ENCODE measurements at places on chromosomes 7 and 10.

GRCh38 chr7:43010061-43010460 is 77.9 kb downstream of the MRPL32 start:
- no peak for DNase-seq

DNA sequence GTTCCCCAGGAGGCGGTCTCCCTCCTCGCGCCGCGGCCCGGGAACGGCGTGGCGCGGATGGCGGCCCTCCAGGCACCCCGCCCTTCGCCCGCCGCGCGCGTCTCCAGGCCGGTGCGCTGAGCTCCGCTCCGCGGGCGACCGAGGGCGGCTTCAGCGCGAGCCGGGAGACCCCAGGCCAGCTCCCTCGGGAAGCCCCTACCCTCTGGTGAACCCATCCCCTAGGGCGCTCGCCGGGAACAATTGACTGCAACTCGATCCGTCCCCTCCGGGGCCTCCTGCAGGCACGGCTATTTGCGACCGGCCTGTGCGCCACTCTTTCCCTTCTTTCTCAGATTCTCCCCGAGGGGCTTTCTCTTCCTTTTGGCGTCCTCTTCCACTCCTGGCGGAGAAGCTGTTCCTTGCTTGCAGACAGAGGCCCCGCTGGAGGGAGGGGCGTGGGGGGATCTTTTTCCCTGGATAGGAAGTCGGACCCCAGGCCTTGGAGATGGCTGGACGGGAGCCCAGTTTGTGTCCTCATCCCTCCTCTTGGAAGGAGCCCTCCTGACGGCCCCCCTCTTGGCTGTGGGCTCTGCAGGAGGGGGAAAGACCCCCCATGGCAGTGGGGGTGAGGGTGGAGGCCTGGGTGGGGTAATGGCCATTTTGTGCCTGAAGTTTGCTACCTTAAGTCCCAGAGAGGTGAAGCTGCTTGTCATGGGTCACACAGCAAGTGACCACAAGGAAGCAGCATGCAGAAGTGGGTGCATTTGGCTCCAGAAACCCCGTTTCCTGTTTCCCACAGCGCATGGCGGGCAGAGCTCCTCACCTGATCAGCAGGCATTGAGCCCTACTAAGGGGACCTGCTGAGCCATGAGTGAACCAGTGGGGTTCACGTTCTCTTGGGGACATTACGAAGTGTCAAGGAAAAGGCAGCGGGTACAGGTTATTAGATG is 171.2 kb upstream of the TNRC18 start:
- no peak for DNase-seq

DNA sequence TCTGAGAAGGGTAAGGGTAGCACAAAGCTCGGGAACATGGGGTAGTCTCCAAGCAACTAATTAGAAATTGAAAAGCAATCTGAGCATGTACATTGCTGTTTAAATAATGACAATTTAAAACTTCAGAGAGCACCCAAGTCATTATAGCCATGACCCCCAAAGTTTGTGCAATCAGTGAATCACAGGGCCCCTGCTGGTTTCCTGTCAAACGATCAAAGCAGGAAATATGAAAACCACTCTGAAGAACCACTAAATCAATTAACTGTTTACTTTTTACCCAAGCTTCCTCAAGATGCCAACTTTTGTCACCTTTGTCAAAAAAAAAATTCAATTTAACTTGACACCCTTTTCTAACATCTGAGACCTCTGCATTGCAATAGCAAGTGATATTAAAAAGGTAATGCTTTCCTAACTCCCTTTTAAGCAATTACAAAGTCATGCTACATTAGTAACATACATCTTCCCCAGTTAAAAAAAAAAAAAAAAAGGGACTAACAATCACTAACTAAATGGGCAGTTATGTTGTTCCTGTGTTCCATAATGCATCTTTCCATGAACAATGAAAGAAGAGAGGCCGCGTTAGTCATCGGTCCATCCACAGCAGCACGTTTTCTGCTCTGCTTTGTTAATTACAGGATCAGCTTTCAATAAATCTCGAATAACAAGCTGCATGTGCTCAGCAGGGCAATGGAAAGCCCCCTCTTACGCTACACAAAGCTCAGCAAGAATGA is 80.6 kb downstream of the ETV1 start:
- DNase-seq = peak; percentile 46

GRCh38 chr7:81846398-81846797 is 76.6 kb upstream of the HGF start:
- no peak for DNase-seq

GRCh38 chr10:121567569-121567968 is 30.7 kb downstream of the FGFR2 start:
- DNase-seq = no peak

DNA sequence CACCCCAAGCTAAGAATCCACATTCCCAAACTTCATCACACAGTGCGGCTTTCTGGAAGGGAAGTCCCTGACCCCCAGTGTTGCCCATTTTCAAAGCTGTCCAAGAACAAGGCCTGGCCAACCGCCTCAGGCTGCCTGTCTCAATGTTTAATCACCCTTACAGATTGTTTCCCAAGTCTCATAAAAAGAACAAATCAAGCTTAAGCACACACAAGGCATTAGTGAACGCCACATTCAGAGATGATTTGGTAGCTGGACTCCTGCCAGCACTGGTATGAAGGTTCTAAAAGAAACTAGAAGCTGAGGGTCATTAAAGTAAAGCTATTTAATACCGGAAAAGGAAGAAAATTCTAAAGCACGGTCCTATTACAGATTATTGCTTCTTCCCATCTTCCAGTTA is 35.6 kb downstream of the C10orf90 start:
- no peak for DNase-seq

DNA sequence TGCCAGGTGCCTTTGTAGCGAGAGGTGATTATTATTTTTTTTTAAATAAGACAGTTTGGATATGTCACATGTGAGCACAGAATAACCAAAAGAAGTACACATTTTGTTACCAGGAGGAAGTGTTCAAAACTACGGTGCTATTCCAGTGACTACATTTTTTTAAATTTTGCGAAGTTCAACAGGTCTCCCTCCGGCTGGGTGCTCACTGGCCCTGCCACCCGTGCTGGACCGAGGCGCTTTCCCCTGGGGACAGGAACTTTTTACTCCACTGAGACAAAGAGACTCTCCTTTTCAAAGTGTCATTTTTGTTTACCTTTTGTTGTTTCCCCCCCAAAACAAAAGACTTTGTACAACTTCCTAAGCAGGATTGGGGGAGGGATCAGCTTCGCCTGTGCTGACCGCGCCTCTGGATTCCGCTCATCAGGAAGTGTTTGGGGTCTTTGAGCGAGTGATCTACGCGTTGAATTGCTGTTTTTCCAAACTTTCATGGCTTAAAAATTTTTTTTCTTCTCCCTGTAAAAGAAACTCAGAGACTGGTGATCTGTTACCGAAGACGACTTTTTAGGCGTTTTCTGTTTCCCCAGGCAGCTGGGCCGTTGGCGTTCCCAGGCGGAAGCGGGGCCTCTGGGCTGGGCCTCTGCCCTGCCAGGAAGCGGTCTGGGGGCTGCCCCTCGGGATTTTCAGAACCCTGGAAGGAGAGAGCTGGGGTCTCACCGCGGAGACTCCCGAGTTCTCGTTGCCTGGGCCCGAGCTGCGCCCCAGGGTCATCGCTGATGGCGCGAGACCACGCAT is 7.2 kb downstream of the EN2 start:
- DNase-seq = no peak
